ENCODE measurements at places on chromosomes 6 and 20. TPM values are rescaled to one million over a fixed set of nuclear protein-coding genes. Genes with fewer than 3 reads are reported as not detected.

- no peak for DNase-seq
Measured at GRCh38 chr20:48463096-48463720, 364.6 kb downstream of the PREX1 start.

DNA sequence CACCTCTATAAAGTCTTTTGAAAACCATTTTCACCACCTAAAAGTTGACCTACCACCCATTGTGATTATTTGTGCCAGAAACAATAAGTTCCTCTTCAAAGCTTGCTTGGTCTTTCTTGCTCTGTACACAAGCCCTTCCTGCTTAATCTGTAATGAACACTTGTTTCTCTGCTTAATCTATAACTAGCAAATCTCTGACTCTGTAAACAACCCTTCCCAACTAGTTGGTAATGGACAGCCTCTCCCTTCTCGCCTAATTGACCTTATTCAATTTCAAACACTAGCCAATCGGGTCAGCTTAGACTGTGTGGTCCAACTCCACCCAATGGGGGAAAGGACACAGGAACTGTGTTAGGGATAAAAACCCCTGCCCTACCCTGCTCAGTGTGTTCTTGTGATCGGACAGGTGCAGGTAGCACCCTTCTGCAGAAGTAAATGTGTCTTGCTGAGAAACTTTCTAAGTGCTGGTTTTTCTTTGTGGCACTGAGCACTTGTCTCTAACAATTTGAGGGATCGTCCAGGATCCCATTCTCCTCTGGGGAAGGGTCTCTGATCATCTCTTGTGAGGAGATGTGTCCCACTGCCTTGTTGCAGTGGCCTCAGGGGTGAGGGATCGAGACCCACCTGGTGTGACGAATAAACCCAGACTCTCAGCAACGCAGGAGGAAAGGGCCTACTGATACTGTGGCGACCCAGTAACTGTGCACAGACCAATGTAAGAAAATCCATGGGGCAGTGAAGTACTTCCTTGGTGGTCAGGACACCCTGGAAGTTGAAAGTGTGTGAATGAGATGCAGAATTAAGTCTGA is 23.5 kb downstream of the CHD6 start:
- DNase-seq, result no peak

GRCh38 chr6:159169557-159170332 is 545 bp downstream of the FNDC1 start:
- DNase-seq, result no peak

DNA sequence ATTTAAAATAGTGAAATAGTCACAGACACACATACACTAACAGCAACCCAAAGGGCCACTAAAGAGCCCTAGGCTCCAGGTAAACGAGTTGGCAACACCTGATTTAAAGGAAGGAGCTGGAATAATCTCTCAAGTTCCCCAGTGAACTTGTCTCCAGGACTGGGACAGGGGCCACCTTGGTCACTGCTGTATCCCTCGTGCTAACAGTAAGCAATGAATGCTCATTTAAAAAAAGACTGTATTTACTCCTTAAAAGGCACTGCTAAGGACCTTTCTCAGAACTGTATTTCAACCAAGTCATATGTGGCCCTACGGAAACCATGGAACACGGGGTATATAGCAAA is 1.3 kb downstream of the DIDO1 start:
- DNase-seq, result no peak

GRCh38 chr20:31811796-31812728 is 7.1 kb upstream of the MYLK2 start:
- peak; percentile 42 for DNase-seq

DNA sequence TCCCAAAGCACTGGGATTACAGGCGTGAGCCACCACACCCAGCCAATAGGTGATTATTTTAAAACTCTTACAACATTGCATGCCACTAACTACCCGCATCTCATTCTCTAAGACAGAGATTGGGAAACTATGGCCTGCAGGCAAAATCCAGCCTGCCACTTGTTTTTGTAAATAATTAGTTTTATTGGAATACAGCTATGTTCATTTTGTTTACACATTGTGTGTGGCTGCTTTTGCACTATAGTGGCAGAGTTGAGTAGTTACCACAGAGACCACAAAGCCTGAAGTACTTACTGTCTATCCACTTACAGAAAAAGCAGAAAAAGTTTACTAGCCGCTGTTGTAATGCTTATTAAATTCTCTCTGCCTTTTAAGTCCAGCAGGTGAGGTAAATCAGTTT is 16.4 kb upstream of the PKIG start:
- no peak for DNase-seq

GJA1 gene
- total RNA-seq, result 299 TPM

DNA sequence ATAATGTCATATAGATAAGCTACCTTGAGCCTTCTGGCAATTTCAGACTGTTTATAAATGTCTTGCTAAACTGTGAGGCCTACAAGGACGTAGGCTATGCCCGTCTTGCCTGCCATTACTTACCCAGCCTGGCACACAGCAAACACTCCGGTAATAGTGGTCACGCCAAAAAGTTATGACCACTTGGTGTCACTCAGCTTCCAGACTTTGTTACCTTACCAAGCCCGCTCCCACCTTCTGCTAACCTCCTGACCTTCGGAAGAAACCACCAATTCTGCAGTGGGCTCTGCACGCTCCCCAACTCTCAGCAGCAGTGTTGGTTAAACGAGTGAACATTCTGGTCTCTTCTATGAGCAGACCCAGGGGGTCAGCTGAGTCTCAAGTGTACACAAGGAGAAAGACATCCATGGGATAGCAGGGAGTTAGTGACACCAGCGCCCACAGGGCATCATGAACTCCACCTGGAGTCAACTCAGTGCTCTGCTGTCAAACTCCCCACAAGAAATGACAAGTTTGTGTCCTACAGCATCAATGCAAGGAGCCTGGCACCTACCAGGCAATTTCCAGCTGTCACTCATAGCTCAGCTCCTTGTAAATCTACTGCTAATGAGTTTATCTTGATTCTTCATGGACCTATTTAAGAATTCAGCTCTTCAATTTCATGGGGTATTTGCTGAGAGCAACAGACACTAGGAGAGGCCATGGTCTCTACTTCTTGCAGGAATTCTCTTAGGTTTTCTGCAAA is 119.9 kb downstream of the TTLL2 start:
- DNase-seq, result no peak

GRCh38 chr6:126650931-126651330 is 311.0 kb downstream of the CENPW start:
- DNase-seq, result no peak
